Hippocampal formation (tissue), 2 donors: ENCODE measurements at places on chromosomes 5 and 9.

DNA sequence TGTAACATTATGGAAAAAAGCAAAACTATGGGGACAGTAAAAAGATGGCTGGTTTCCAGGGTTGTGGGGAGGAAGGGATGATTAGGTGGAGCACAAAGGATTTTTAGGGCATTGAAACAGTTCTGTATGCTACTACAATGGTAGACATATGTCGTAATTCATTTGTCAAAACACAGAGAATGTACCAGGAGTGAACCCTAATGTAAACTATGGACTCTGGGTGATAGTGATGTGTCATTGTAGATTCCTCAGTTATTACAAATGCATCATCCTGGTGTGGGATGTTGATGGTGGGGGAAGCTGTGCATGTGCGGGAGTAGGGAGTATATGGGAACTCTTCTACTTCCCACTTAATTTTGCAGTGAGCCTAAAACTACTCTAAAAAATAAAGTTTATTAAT is 135.0 kb upstream of the GABRP start:
- no peak for DNase-seq

DNA sequence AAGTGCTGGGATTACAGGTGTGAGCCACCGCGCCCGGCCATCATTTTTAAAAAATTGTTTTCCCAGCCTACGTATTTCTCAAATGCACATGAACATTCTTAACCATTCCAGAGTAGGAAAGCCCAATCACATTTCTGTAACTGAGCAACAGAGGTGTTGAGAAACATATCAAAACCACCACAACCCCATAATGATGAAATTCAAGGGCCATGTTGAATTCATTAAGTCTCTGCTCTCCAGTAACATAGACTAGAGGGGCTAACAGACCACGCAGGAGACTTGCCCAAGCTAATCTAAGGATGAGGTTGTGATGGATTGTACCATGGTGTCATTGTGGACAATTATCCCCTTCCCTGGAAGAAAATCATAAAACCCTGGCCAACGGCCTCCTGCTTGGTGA is 52.9 kb downstream of the MYO10 start:
- DNase-seq = no peak

DNA sequence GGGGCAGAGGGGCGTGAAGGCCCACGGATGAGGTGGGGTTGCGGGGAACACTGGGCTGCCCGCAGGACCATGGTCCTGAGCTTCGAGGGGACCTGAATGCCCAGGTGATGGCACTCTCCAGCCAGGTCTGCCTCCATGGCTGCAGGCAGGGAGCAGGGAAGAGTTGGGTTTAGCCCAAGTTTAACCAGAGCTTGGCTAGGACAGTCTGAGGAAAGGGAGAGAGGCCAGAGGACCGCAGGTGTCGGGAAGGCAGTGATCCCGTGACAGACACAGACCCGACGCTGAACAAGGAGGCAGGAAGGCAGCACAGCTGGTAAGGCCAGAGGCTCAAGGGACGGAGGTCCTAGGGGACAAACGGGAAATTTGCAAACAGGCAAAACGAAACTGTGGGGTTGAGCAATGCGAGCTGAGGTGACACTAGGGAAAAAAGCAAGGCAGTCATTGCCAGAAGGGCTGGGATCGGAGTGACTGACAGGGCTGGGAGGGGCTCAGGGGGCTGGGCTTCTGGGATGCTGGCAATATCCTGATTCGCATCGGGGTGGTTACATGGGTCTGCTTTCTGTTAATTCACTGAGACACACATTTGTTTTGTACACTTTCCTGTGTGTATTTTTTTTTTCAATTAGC is 25.0 kb downstream of the ARPC5L start:
- DNase-seq = no peak

DNA sequence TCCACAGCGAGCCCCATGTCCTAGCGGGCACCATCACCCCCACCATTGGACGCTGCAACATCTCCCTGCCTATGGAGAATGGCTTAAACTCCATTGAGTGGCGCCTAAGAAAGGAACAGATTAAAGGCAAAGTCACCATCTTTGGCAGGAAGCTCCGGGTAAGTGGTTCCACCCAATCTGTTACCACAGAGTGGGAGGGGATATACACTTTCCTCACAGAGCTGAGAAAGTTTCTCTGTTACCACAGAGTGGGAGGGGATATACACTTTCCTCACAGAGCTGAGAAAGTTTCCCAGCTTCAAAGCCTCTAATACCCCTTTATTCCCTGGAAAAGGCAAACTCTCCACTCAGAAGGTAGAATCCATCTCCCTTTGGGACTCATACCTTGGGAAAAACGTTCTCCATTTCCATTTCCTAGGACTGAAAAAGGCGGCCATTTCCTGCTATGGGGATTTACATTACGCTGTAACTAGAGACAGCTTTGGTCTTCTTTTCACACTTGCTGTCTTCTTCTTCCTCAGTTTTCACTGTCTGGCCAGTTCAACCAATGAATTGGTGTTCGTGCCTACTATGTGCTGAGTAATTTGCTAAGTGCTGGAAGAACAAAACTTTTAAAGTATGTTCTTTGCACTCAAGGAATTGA is 63.4 kb upstream of the WWC1 start:
- DNase-seq = no peak

GRCh38 chr5:174348311-174348981 is 302.9 kb downstream of the NSG2 start:
- no peak for DNase-seq

DNA sequence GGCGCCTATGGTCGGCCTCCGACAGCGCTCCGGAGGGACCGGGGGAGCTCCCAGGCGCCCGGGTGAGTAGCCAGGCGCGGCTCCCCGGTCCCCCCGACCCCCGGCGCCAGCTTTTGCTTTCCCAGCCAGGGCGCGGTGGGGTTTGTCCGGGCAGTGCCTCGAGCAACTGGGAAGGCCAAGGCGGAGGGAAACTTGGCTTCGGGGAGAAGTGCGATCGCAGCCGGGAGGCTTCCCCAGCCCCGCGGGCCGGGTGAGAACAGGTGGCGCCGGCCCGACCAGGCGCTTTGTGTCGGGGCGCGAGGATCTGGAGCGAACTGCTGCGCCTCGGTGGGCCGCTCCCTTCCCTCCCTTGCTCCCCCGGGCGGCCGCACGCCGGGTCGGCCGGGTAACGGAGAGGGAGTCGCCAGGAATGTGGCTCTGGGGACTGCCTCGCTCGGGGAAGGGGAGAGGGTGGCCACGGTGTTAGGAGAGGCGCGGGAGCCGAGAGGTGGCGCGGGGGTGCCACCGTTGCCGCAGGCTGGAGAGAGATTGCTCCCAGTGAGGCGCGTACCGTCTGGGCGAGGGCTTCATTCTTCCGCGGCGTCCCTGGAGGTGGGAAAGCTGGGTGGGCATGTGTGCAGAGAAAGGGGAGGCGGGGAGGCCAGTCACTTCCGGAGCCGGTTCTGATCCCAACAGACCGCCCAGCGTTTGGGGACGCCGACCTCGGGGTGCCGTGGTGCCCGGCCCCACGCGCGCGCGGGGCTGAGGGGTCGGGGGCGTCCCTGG is 561 bp downstream of the DAPK1 start:
- peak; percentile 42 for DNase-seq

- no peak for DNase-seq
These were observed 45.0 kb upstream of the TNFSF15 start for GRCh38 chr9:114850871-114851270.

- no peak for DNase-seq
These were observed 202.6 kb downstream of the ADAMTSL1 start for GRCh38 chr9:18676525-18676924.

GRCh38 chr9:81193362-81194339 is 495.7 kb downstream of the TLE1 start:
- DNase-seq = no peak

DNA sequence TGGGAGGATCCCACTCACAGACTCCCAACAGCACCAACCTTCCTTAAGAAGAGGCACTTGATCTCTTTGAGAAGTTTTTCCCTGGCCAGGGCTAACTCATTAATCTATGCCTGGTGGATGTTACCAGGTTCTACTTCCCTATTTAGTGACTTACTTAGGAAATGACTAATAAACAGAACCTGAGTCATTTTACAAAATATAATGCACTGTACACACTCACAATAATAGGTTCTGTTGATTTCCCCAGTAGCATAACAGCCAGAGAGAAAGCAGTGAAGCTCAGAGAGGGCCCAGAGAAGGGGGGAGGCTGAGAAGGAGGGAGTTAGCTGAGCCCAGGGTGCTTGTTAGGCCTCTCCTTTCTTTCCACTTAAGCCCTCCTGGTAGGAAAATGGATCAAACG is 27.1 kb downstream of the FRMD3 start:
- no peak for DNase-seq

DNA sequence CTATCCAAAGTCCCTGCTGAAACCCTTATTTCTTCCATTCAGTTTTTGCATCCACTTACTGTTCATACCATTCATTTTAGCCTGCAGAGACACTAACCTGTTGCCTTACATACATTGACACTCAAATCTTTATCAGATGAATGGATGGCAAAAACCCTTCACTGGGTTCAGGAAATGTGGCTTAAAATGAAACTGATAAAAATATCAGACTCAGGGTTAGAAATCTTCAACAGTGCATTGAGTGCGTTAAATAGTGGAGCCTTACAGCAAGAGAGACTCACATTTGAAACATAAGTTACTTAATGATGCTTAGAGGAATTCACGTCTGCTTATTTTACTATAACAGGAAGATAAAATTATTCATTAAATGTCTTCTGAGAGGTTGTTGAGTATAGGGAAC is 28.0 kb upstream of the BNC2 start:
- no peak for DNase-seq

DNA sequence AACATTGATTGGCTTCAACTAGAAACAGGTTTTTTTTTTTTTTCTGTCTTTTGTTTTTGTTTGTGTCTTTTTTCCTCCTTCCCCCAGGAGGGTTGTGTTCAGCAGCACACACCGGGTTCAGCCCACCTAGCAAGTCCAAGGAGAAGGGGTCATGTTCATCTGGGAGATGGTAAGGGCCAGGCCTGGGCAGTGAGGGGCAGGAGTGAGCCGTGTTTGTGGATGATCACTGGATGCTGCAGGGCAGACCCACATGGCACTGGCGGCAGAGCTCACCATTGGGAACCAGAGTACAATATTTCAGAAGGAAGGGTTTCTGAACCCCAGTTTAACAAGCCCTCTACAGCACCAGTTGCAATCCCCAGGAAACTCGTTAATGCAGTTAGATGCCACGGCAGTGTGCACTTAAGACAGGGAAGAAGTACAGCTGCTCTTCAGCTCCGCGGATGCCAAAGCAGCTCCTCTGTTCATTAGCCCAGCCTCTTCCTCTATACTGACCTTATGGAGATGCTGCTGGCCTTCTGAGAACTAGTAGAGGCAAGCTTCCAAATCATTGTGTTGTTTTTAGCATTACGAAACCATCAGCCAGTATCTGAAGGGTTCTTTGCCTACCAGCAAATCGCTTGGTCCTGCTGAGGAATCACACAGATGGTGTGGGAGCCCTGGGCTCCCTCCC is 508.2 kb upstream of the WWC1 start:
- DNase-seq = no peak

GRCh38 chr9:32431196-32431595 is 46.8 kb downstream of the ACO1 start:
- DNase-seq = no peak

- DNase-seq = no peak
These were observed 162.2 kb downstream of the OXCT1 start for GRCh38 chr5:41707853-41708603.

- DNase-seq = no peak
These were observed 409.5 kb upstream of the ITGA1 start for GRCh38 chr5:52378237-52378636.

DNA sequence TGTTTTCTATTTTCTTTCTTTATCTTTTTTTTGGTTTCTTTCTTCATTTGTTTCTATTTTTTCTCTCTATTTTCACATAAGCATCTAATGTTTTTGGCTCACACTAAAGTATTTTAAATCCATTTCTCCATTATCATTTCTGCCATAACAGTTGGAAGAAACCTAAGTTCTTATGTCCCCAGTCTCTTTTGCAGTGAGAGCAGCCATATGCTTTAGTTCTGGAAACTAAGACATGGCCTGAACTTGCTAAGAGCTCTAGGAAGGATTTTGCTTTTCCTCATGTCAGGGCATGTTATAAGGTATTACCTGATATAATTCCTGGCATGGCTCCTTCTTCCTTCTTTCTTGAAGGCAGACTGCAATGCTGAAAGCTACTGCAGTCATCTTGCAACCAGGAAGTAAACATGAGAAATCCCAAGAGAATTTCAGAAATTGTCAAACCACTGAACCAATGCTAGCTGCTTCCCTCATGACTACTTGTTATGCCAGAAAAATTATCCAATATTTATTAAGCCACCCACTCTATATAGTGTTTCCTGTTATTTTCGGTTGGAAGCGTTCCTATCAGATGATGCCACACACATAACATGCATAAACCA is 171.1 kb downstream of the TAF11L14 start:
- no peak for DNase-seq

- DNase-seq = peak; percentile 30
These were observed 15.6 kb upstream of the IRF1 start for GRCh38 chr5:132506094-132506692.

- no peak for DNase-seq
These were observed 998 bp downstream of the SRP19 start for GRCh38 chr5:112862085-112862484.

DNA sequence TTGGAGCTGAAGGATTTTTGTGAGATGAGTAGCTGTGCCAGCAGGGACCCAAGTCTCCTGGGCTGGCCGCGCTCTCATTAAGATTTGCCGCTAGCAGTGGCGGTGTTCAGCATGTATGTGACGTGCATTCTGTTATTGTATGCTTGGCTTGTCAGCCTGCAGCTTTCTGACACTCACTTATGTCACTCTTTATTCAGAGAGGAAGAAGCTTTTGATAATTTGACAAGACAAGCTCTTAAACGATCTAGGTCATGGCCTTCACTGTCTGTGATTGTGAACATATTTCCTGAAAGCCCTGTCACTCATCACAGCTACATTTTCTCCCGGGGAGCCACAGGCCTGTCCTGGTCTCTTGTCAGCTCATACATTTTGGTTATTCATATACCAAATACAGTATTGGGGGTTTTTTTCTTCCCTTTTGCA is 98.2 kb upstream of the GRHPR start:
- DNase-seq = no peak

DNA sequence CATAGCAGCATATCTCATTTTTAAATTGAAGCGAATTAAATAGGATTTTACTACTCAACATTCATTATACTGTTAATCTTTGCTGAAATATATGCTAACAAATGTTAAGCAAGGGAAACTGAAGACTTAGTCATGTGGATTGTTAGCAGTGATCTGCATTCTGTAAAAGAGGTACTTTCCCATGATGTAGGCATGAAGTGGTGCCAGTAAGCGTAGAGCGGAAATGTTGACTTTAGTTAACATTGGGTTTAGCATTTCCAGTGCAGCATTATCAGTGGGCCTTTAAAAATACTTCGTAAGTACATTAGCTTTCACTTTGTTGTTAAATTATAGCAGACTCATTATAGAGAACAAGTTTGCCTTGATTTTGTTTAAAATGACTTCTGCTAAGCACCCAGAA is 130.3 kb downstream of the CDC42SE2 start:
- no peak for DNase-seq

- no peak for DNase-seq
These were observed 68.7 kb downstream of the PSMB7 start for GRCh38 chr9:124346347-124347163.

DNA sequence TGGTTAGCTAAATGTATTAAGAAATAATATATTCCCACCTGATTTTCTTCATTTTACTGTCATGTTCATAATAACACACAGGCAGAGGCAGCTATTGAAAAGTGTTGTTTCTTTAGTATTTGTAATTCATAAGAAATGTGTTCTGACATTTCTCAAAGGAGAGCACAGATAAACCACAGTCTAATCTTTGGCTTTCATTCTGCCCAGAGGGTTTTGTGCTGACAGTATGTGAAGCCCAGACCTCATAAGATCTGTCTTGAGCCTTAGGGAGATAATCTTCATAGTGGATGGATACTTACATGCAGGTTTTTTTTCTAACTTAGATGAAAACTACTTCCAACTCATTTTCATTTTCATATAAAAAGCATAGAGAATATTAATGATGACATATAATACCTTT is 206.1 kb downstream of the CHSY3 start:
- no peak for DNase-seq
